Brain (organoid and tissue), 16 donors: ENCODE measurements at places on chromosomes 2 and 18.

DNA sequence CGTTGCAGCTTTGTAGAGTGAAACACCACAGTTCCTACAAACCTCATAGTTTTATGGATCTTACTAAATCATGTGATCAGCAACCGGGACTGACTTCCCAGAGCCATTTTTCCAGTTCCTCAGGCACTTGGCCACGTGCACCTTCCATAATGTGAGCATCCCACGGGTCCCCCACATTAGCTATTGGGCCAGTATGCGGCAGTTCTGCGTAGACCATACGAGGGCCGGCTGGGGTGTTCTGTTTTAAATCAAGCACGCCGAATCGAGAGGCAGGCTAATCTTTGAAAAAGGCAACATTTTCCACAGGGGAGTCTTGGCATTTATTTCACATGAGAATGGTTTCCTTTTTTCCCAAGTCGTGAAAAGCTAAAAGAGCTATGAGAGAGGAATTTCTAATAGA lies 135.6 kb upstream of the CCDC195 start:
- DNase-seq, result no peak

DNA sequence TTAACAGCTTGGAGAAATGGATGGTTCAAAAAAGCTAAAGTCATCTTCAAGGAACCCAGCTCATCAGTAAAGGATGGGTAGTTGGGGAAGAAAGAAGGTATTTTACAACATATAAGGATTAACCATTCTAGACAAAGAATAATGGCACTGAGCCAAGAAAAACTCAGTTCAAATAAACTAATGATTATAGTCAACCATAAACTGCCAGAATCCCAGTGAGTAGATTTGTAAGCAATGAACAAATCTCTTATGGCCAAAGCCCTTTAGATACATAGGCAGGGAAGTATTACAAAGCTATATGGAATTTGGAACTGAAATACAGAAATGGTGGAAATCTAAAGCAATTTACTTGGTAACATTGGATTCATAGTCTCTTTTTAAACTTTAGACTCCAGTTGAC lies 92.4 kb upstream of the ZFP36L2 start:
- DNase-seq, result no peak

DNA sequence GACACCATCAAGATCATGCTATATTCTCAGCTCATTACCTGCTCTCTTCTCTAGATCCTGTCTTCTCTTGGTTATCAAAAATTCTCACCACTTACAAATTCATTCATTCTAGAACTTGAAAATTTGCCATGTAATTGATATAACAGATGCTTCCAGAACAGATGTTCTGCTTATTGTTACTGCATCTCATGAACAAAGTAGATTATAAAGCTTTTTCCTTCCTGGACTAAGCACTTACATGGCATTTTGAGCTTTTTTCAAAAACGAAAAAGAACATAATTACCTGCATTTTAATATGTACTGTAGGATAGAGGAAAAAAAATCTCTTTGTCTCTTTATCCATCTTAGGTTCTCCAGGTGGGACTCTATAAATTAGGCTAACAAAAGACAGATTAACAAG lies 79.6 kb upstream of the CREB1 start:
- no peak for DNase-seq

GRCh38 chr2:114237331-114237730 lies 205.1 kb upstream of the DPP10 start:
- DNase-seq, result no peak

- DNase-seq, result no peak
These were observed 584.2 kb downstream of the SUCLG1 start for GRCh38 chr2:83874712-83875430.

DNA sequence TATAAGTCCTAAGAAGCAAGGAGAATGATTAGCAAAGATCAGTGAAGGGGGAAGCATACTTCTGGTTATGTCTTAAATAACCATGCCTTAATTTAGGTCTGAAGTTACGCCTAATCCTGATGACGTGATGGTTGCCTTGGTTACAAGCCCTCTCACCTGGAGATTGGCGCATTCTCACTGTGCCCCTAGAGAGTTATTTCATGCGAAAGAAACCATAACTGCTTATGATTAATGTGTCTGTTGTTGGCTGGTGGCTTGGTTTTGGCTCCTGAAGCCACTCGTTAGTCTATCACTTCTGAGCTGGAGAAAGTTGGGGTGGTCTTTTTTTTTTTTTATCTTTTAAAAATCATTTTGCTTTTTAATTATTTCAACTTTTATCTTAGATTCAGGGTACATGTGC lies 47.0 kb downstream of the TNFRSF11A start:
- DNase-seq, result peak; percentile 35

DNA sequence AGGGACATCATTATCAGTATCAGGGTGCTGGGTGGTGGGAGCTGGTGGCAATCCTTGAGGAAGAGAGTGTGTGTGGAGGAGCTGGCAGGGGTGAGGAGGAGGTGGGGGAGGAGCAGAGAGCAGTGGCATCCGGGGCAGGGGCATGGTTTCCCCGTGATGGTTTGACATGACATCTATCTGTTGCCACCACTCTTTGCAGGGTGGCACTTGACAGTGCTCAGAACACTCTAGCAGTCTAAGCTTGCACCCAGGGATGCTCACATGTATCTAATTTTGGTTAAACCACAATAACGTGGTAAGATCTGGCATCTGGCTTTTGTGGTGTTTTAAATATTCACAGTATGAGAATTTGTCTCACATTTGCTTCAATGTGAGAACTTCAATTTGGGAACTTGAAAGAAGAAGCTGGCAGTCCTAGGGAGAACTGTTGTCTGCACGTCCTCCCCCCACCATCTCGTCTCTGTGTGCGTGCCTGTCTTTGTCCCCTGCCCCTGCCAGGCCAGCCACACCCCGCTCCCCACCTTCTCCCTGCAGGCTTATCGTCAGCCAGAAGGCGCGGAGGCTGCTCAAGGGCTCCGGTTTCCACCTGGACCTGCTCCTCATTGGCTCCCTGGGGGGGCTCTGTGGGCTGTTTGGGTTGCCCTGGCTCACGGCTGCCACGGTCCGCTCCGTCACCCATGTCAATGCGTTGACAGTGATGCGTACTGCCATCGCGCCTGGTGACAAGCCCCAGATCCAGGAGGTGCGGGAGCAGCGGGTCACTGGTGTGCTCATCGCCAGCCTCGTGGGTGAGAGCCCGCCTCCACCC lies 11.7 kb downstream of the SLC4A3 start:
- no peak for DNase-seq

- no peak for DNase-seq
These were observed 52.3 kb downstream of the CD226 start for GRCh38 chr18:69895066-69896047.

DNA sequence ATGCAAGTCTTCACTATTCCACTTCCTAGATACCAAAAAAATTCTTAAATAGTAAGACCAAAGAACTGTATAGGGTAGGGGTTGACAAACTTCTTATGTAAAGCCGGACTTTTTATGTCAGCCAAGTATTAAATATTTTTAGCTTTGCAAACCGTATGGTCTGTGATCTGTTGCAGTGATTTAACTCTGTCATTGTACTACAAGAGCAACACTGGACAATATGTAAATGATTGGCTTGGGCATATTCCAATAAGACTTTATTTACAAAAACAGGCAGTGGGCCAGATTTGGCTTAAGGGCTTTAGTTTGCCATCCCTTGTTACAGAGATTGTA lies 48.0 kb downstream of the MGAT5 start:
- peak; percentile 80 for DNase-seq

GRCh38 chr18:22346401-22346952 lies 71.2 kb downstream of the CTAGE1 start:
- peak; percentile 23 for DNase-seq

DNA sequence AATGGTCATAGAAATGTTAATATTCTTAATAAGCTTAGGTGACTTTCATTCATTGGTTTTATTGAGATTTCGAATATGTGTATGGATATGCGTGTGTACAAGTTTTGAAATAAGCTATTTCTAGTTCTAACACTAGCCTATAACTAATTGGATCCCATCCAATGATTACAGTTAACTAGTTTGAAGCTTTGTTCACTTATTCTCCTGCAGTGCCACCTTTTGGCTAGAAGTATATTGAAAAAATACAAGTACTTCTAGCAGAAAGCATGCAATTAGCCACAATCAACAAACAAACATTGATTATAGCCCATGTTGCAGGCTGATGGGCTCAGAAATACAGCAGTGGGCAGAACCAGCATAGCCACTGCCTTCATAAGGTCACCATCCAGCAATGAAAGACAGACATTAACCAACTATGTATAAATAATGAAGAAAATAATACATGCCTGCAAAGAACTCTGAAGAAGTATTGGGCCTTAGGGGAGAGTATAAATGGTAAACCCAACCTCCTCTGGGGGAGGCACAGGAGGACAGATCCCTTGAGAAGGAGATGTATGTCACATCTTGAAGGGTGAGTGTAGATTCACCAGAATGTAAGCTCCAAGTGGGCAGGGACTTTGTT lies 5.1 kb upstream of the PIEZO2 start:
- peak; percentile 84 for DNase-seq

DNA sequence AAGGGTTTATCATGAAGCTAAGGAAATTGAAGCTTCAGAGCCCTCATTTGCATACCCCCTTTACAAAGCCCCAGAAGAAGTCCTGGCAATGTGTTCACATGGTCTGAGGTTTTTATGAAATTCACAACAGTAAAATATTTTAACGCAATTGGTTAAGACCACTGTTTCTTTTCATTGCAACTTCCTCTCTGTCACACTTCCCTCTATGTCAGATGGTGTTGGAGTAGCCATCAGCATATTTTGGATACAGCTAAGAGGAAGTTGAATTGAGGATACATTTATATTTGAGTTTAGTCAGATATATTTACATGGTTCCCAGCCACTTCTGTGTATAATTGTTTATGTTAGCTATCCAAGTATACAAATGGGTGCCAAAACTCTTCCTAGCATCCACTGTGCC lies 170.0 kb downstream of the TXNL1 start:
- DNase-seq, result no peak

- DNase-seq, result no peak
These were observed 12.0 kb upstream of the RAB31 start for GRCh38 chr18:9696112-9696511.

GRCh38 chr2:207337234-207338219 lies 171.8 kb upstream of the KLF7 start:
- DNase-seq, result no peak

GRCh38 chr2:202780514-202781021 lies 91.0 kb downstream of the ICA1L start:
- DNase-seq, result no peak

DNA sequence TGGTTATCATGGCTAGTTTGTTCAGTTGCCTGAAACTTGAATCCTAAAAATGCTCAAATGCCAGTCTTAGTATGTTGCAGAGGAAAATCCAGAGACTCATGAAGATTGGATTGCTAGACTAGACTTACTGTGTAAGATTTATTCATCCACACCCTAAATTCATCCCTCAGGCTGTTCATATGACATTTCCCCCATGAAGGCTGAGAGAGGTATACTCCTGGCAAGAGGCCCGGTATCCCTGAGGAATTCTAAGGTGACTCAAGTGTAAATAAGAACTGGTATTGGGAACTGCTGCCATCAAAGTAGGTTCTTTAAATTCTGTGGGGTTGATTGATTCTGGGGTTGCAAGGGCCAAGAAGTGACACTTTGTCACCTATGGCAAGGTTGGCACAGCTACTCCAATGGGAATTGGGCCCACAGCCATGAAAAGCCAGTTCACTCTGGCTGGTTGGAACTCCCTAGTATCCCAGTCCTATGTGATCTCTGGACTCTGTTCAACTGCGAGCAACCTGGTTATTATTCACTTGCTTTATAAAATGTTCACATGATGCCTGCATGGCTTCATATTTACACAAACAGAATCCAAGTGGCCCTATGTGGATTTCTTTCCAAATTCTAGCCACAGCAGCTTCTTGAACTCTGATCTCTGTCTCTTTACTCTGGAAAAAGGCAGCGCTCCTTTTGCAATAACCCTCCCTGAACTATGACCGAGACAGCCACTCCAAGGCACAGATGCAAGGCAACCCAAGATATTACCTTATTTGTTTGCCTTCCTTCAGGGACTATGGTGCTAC lies 429.1 kb downstream of the CBLN2 start:
- DNase-seq, result no peak

DNA sequence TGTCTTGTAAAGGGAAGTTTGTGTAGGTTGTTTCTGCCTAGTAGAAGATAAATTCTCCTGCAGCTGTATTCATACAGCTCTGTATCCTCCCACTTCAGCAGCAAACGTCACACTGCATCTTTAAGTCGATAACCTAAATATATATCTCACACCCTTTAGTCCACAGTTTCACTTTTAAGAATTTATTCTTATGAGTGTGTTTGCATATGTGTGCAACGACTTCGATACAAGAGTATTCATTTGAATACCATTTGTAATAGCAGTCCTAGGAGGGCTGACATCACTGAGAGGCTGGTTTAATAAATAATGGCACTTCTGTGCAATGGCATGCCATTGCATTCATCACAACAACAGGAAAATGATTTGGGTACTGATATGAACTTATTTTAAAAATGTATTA lies 63.8 kb upstream of the MSH6 start:
- no peak for DNase-seq

DNA sequence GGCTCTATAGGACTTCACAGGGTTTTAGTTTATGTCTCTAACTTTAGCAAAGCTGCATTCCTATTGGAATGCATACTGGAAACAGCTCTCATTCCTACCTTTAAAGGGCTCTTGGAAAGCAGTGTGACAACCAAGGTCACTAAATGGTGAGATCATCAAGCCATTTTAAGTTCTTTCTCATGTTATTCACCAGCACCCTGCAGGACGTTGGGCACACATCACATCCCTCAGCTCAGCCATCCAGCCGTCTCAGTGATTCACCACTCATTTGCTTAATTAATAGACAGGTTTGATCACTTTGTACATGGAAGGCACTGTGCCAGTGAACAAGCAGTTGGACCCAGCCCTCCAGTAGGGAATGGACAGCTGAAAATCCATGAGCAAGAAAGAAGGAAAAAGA lies 32.2 kb upstream of the RBM44 start:
- DNase-seq, result no peak

DNA sequence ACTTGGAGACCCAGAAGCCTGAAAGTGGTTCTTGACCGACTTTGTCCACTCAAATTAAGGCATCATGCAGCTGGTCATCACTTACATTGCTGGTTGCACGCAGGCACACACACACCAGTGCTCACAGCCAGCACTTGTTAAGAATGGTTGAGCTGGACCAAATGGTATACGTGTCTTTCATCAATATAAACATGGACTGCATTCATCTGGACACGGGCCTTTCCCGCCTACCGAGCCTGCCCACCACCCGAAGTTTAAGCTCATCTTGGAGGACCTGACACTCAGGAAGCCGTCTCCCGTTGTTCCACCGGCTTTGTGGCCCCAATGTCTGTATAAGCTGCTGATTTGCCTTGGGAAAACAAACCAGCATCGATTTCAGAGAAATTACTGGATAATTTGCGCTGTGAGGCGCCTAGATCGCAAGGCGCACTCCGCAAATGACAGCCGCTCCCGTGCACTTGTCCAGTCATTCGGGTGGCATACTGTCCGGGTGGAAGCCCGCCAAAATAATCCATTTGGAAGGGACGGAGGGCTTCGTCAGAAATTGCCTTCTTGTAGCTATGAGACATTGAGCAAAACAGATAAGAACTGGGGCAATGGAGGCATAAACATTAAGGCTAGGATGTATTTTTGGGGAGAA lies 40.1 kb upstream of the AKAIN1 start:
- DNase-seq, result no peak
